ENCODE measurements at places on chromosomes 2 and 18.

DNA sequence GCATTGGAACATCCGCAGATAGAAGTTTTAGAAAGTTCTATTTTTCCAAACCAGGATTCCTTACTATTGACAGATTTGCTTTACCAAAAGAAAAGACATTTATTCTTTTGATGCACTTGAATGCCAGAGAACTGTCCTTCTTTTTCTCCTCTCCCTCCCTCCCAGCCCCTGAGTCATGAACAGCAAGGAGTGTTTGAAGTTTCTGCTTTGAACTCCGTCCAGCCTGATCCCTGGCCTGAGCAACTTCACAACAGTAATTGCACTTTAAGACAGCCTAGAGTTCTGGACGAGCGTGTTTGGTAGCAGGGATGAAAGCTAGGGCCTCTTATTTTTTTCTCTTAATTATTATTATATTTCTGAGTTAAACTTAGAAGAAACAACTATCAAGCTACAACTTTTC is 33.6 kb downstream of the APCDD1 start:
- DNase-seq = no peak

GRCh38 chr18:77021075-77021474 is 111.5 kb downstream of the MBP start:
- DNase-seq = no peak

GRCh38 chr2:33535421-33535820 is 59.0 kb downstream of the RASGRP3 start:
- no peak for DNase-seq

DNA sequence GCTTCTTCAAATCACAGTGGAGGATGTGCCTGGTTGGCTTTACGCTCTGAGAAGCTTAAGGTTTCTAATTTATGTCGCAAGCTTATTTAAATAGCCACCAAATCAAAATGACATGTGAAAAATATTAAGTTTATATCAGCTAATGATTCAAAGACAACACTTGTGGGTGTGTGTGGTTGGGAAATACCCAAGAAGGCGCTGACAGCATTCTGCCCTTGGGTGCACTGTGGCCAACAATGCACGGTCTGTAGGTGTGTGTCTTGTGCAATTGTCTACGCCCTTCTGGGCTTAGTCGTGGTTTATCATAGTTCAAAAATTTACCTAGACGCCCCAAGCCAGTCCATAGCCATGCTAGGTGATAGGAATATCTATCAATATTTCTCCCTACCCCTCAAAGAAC is 60.9 kb downstream of the KCTD1 start:
- DNase-seq = no peak

DNA sequence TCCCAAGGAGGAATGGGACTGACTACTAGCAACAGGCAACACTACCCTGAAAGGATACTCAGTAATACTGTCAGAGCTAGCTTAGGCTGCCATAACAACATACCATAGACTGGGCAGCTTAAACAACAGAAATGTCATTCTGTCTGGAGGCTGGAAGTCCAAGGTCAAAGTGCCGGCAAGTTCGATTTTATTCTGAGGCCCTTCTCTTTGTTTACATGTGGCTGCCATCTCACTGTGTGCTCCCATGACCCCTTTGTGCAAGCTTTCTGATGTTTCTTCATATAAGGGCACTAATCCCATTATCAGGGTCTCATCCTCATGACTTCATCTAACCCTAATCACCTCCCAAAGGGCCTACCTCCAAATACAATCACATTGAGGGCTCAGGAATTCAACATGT is 30.7 kb upstream of the SCG2 start:
- no peak for DNase-seq

DNA sequence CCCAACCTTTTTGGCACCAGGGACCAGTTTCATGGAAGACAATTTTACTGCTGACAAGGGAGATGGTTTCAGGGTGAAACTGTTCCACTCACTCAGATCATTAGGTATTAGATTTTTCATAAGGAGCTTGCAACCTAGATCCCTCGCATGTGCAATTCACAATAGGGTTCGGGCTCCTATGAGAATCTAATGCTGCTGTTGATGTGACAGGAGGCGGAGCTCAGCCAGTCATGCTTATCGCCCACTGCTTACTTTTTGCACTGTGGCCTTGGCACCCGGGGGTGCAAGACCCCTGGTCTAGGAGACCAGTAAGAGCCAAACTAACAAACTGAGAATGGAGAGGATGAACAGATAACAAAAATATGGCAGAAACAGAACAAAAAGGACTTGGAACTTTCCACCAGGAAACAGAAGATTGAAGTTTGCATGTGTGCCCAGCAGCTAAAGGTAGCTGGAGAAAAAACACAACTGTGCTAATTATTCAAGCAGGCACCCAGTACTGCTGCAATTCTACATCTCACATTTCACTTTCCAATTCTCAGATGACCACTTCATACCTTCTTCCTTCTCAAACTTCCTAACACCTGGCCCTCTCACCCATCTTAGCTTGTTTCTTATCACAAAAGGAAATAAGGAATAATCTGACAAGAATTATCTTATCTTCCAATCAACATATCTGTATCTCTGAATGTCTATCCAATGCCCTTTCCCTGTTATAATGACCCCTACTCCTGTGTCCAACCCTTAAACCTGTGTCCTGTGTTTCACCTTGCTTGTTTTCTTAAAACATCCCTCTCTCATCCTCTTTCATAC is 24.8 kb downstream of the SP3 start:
- DNase-seq = no peak

DNA sequence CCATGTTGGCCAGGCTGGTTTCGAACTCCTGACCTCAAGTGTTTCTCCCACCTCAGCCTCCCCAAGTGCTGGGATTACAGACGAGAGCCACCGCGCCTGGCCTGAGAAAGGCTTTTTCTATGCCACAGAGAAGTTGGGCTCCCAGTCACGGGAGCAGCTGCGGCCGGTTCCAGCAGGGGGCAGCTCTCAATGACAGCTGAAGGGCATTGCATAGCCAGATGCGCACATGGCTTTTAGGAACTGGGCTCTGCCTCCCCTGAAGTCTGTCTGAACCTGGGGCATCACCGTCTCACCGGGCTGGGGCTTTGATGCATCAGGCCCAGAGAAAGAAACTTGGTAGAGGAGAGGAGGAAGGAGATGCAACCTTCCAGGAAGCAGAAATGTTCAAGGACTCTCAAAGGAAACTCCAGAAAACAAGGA is 84.2 kb upstream of the LAPTM4A start:
- peak; percentile 2 for DNase-seq

DNA sequence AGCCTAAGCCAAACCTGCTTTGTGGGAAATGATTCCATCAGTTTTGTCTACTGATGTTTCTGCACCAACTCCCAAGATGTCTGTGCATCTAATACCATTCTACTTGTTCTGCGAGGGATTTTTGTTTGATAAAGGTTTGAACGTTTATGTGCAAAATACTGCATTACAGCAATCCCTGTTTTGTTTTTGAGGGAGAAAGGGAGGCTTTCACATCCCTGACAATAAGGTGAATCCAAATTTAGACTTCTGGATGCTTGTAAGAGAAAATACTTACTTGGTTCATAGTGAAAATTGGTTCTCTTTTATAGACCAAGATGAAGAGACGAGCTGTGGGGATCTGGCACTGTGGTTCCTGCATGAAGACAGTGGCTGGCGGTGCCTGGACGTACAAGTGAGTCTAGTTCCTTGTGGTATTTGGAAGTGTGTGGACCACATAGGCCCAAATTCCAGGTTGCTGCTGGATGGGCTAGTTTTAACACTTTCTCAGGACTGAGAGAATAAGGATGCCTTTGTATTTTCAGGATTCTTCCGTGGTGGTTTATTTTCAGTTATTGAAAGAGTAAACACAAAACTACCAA is 1.1 kb downstream of the RPL37A start:
- DNase-seq = no peak

GRCh38 chr2:218547511-218547910 is 20.6 kb downstream of the USP37 start:
- DNase-seq = no peak

DNA sequence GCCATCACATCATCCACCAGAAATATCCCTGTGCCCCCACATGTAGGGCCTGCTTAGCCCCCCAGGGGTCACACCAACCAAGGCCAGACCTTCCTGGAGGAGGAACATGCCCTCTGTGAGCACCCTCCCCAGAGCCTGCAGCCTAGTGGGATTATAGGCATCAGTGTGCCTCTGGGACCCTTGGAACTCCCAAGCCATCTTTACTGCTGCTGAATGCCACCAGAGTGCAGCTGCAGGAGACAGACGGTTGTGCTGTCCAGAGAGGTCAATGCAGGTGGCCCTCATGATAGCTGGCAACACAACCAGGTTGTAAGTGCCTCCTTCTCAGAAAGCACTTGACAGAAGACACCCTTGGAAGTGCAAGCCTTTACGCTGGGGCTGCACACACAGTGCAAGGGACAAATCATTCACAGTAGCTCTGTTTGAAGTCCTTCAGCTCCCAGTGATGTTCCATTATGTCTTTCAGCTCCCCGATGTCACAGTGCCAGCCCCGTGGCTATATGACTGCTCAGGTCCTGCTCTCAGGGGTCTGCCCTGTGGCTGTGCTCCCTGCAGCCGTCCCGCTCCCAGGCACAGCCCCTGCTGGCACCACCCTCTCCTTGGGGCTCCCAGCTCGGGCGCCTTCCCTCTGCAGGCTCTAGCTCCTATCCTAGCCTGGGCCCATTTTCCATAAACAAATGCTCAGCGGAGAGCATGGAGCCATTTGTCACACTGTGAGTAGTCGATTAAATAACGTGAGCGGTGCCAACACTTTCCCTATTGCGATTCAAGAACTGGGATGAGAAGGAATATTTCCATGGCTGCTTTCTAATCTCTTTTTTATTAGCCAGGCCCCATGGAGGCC is 65.1 kb downstream of the EDAR start:
- no peak for DNase-seq

All from CD4-positive, alpha-beta T cell treated with Interleukin-12 subunit alpha and Interleukin-12 subunit beta, for 1 hour (primary cell).